ENCODE measurements at places on chromosomes 16 and 17.

GRCh38 chr16:57720142-57720575 lies 15.4 kb upstream of the KATNB1 start:
- DNase-seq: no peak

DNA sequence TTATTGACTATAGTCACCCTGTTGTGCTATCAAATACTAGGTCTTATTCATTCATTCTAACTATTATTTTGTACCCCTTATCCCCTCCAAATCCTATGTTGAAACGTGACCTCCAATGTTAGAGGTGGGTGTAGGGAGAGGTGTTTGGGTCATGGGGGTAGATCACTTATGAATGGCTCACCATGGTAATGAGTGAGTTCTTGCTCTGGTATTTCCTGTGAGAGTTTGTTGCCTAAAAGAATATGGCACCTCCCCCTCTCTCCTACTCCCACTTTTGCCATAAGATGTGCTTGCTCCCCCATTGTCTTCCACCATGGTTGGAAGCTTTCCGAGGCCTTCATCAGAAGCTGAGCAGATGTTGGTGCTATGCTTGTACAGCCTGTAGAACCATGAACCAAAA lies 59.3 kb upstream of the BRD7 start:
- DNase-seq: no peak

DNA sequence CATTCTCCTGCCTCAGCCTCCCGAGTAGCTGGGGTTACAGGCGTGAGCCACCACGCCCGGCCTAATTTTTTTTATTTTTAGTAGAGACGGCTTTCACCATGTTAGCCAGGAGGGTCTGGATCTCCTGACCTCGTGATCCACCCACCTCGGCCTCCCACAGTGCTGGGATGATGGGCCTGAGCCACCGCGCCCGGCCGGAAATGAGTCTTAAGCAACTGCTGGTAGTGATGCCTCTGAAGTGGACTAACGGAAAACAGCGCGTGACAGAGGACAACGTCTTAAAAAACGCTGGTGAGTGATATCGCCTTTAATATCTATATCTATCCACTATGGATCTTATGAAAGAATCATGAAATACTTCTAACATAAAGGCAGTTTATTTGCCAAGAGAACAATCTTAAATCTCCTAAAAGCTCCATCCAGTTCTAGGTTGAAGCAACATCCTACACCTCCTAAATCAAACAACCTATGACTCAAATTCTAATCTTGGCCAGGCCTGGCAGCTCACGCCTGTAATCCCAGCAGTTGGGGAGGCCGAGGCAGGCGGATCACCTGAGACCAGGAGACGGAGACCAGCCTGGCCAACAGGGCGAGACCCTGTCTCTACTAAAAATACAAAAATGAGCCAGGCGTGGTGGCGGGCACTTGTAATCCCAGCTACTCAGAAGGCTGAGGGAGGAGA lies 69.8 kb downstream of the NXN start:
- DNase-seq: no peak

GRCh38 chr17:82184761-82185160 lies 27.9 kb downstream of the CCDC57 start:
- DNase-seq: no peak

GRCh38 chr16:85554114-85554888 lies 58.8 kb upstream of the GSE1 start:
- DNase-seq: no peak

- DNase-seq: no peak
These were observed 100.2 kb downstream of the RMI2 start for GRCh38 chr16:11445486-11445885.

DNA sequence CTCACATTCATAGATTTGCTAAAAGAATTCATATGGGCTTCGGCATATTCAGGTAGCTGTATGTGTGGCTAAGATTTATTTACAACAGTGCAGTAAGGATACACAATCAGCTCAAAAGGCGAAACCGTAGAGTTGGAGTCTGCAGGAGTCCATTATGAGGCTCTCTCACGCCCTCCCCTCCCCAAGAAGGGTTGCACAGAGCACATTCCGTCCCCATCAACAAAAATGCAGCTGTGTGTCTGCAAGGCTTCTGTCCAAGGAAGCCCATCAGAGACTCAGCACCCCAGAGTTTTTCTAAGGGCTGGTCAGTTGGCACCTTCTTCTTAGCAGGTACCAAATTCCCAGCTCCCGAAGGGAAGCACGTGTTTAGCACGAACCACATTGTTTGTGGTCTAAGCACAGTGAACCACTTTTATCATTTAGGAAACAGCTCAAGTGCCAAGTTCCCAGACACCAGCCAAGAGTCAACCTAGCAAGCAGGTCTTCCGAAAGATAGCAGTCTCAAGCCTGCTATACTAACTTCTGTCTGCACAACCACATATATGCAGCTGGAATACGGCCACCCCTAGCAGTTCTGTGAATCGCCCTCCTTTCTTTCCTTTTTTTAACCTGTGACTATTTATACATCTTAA lies 28.5 kb upstream of the MEAK7 start:
- no peak for DNase-seq

- no peak for DNase-seq
These were observed 323.4 kb upstream of the KIF2B start for GRCh38 chr17:53499277-53499676.

All from NCI-H510A (cell line).